ENCODE measurements at places on chromosomes 7 and 10.

GRCh38 chr10:87816898-87817608 lies 973 bp downstream of the ATAD1 start:
- no peak for DNase-seq

DNA sequence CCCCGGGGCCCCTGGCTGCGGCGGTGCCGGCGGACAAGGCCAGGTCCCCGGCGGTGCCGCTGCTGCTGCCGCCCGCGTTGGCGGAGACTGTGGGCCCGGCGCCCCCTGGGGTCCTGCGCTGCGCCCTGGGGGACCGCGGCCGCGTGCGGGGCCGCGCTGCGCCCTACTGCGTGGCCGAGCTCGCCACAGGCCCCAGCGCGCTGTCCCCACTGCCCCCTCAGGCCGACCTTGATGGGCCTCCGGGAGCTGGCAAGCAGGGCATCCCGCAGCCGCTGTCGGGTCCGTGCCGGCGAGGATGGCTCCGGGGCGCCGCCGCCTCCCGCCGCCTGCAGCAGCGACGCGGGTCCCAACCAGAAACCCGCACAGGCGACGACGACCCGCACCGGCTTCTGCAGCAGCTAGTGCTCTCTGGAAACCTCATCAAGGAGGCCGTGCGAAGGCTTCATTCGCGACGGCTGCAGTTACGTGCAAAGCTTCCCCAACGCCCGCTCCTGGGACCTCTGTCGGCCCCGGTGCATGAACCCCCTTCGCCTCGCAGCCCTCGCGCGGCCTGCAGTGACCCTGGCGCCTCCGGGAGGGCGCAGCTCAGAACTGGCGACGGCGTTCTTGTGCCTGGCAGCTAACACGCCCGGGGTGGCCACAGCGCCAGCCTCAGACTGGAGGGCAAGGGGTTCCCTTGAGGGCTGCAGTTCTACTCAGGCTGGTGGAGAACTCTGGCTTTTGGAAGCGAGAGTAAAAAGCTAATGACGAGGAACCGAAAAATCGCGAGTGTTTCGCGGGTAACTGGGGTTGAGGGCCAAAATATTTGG lies 804 bp downstream of the FRAT1 start:
- DNase-seq, result peak; percentile 48

DNA sequence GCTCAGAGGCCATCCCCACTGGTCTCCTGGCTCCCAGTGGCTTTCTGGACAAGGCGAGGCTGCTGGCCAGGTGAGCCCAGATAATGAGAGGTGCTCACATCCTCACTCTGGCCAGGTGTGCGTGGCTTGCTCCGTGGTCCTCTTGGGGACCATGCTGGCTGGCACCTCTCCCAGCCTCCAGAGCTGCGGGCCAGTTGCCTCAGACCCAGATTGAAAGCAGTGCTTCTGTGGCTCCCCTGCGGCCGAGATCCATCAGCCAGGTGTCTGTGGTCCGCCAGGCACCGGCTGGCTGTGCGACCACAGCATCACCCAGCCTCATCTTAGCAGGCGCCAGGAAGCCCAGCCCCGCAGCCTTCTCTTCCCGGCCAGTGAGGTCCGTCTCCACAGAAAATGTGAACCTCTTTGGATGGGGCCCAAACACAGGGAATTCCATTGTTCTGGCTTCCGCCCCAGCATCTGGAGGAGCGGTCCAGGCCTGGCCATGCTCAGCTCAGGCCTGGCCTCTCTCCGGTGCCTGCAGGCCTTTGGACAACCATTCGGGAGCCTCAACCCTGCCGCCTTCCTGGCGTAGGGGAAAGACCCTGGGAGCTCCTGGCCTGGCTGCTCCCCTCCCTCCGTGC lies 5.2 kb upstream of the TTYH3 start:
- no peak for DNase-seq

GRCh38 chr10:120052964-120053702 lies 160.6 kb downstream of the SEC23IP start:
- DNase-seq, result no peak

DNA sequence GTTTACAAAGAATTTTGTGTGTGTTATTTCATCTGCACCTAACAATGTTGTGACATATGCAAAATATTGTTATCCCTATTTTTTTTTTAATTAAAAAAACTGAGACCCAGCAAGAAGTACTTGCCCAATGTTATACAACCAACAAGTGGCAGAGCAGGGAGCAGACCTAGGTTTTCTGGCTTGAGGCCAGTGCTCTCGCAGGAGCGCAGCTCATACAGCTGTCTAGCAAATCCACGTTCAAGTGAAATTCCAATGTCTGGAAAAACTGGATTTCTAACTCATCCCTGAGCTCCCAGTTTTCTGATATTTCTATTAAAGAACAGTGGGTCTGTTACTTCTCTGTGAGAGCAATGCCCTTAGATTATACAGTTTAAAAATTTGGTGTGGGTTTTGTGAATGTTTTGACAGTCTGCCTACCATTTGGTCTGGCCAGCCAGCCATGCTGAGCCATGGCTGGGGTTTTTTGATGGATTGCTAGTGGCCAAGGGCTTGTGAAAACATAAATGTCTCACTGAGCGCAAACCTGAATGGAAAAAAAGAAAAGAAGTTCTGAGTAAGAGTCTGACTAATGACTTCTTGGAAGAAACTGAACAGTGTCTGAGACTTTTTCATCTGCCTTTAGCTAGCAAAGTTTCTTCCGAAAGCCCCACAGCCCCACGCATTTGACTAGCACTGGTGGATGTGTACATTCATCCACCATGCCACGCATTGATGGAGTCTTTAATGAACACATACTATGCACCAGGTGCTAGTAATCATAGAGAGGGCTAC lies 15.4 kb upstream of the PRF1 start:
- peak; percentile 23 for DNase-seq

- DNase-seq, result no peak
Measured at GRCh38 chr7:129845972-129846327, 106.8 kb downstream of the UBE2H start.

- DNase-seq, result no peak
Measured at GRCh38 chr10:123398180-123398591, 244.0 kb downstream of the BUB3 start.

- no peak for DNase-seq
Measured at GRCh38 chr10:30456266-30456665, 22.3 kb downstream of the MAP3K8 start.

- DNase-seq, result no peak
Measured at GRCh38 chr10:13831711-13832141, 245.0 kb downstream of the PRPF18 start.

GRCh38 chr7:69800495-69800894 lies 202.2 kb downstream of the AUTS2 start:
- DNase-seq, result no peak

GRCh38 chr7:12137283-12137682 lies 73.8 kb upstream of the TMEM106B start:
- no peak for DNase-seq

DNA sequence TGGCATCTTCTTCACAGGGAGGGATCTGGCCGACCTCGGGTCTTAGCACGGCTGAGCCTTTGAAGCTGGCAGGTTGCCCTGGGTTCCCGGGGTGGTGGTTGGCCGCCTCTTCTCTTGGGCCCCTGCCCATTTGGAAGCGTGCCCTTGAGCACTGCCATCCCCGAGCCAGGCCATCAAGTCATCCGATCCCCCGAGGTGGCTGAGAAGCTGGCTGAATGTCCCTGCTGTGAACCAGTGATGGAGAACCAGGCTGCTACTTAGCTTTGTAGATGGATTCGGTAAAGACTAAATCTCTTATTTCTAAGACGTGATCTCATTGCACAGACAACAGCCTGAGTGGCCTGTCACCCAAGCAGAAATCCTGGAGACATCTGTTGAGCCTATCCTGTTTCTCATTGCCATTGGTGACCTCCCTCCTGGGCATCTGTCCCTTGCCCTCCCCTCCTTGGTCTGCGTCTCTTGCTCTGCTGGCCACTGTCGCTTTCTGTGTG lies 74.3 kb downstream of the GRK5 start:
- no peak for DNase-seq

DNA sequence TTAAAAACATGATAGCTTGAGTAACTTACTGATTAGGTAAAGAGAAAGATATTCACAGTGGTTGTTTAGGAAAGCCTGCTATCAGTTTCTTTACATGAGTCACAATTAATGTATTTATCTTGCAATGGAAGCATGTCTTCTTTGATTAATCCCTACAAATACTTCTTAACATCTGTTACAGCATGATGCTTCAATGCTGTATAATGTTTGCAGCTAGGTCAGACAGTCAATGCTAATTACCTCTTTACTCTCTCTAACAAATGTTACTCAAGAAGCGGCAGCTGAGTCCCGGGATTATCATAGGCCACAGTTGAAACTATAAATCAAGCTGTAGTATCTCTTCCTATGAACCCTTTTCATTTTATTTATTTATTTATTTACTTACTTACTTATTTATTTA lies 33.2 kb downstream of the ACBD5 start:
- no peak for DNase-seq

- DNase-seq, result no peak
Measured at GRCh38 chr10:77500754-77501151, 136.9 kb downstream of the KCNMA1 start.

DNA sequence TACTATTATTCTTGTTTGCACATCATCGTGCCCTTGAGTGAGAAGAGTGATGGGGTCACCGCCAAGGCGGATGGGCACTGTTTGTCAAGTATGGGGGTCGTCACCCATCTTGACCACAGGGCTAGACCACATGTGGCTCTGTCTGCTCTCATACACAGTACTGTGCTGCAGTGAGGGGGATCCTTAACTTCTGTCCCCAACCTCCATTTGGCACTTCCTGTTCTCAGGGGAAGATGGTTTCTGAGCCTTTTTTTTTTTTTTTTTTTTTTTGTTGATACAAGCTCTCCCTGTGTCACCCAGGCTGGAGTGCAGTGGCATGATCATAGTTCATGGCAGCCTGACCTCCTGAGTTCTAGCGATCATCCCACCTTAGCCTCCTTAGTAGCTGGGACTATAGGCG lies 13.6 kb downstream of the WBP1L start:
- DNase-seq, result no peak

DNA sequence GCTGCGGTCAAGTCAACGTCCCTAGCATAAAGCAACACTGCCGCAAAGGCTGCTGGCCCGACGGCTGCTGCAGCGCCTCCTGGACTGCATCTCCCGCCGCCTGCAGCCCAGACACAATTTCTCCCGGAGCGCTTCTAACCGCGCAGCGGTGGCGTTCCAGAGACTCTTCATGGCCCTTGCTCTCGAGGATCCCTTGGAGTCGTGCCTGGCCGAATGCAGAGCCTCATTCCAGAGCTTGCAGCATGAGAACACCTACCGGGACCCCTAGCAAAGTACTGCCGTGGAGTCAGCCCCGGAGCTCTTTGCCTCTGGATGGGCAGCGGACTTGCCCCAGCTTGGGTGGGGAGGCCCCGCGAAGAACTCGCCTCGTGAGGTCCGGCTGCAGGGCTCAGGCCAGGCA lies 79.7 kb upstream of the ZNF32 start:
- DNase-seq, result no peak

DNA sequence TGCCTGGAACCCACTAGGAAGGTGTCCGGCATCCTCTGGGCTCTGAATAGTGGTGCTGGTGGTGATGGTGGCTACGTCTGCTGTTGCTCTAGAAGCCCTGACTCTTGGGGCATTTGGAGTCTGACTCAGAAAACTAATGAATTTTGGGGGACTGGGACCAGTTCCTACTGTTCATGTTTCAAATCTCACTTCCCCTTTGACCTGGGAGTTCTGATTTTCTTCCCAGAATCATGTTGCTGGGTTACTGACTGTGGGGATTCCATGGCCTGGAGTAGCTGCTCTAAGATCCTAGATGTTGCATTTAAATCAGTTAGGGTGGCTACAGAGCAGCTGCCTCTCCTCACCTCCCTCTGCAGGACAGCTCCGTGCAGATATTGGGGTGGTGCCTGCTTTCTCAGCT lies 3.2 kb downstream of the TSPAN33 start:
- no peak for DNase-seq

DNA sequence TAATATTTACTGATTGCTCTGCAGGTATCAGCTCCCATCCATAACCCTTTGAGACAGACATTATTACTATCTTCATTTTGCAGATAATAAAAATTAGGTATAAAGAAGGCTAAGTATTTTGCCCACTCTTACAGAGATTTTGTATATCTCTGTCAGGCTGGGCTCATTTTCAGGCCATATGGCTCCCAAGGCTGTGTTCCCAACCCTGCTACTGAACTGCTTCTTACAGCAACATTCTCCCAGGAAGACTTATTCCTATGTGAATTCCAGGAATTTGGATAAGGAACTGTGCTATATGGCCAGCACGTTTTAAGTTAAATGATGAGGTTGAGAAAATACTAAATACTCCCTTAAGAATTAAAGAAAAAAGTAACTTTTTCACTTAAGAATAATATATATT lies 1.9 kb upstream of the TMEM106B start:
- no peak for DNase-seq

DNA sequence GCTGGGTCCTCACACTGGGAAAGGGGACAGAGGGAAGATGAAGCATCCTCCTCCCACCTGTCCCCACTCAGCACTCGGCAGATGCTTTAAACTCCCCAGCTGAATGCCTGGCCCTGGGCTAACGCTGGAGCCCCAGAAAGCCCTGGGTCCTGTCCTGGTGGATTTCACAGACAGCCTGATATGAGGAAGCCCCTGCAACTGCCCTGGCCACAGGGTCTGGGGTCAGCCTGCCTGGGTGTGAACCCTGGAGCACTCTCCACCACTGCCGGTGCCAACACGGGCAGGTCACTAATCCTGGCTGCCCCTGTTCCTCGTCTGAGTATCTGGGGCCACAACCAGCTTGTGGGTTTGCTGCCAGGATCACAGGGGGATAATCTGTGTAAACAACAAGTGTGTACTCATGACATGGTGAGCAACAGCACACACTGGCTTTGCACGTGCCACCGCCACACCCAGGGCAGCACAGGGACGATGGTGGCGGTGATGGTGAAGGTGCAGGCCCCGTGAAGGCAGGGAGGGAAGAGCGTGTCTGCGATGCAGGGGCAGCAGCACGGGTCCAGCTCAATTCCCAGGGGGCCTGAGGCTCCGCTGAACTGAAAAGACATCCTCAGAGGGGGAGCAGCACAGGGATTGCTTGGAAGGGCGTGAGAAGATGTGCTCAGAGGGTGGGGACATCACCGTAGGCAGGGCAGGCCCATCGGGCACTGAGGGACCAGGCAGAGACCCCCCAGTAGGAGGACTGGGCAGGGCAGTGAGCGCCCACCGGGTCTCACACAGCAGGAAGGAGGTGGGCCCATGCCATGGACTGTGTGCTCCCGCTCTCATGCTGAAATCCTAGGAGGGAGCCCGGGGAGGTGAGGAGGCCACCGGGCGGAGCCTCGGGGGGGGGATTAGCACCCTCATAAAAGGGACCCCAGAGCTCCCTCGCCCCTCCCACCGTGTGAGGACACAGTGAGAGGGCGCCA lies 238.7 kb downstream of the MAD1L1 start:
- DNase-seq, result no peak

- DNase-seq, result no peak
Measured at GRCh38 chr7:126702242-126703016, 550.3 kb downstream of the GRM8 start.

Data from stimulated activated CD8-positive, alpha-beta memory T cell treated with anti-CD3 and anti-CD28 coated beads, Interleukin-7, amount 100 ng/mL, for 48 hours (primary cell).